ENCODE measurements at places on chromosomes 5 and 9.

DNA sequence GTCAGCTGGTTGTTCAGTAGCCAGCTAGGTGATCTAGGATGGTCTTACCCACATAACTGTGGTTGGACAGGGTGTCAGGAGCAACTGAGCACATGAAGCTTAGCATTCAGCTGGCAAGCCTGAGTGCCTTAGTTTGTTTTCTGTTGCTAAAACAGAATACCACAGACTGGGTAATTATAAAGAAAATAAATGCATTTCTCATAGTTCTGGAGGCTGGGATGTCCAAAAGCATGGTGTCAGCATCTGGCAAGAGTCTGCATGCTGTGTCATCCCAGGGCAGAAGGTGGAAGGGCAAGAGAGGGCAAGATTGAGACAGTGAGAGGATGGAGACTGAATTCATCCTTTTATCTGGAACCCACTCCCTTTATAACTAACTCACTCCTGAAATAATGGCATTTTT is 921.5 kb downstream of the TLE4 start:
- no peak for DNase-seq

- no peak for DNase-seq
These were observed 57.9 kb downstream of the FBN2 start for GRCh38 chr5:128480158-128480557.

DNA sequence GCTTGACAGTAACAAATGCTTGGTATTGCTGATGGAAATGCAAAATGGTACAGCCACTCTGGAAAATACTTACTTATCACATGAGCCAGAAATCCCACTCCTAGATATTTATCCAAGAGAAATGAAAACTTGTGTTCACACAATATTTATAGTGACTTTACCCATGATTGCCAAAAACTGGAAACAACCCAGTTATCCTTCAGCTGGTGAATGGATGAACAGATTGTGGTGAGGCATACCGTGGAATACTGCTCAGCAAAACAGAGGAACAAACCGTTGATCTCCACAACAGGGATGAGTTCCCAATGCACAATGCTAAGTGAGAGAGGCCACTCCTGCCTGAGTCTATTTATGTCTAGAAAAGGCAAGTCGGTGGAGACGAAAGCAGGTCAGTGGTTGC is 40.5 kb upstream of the LRRC14B start:
- DNase-seq = no peak

- no peak for DNase-seq
These were observed 105.7 kb downstream of the LURAP1L start for GRCh38 chr9:12880406-12881015.

GRCh38 chr9:114303571-114303970 is 19.3 kb upstream of the ORM1 start:
- DNase-seq = no peak

GRCh38 chr5:151450605-151451004 is 3.2 kb downstream of the SLC36A1 start:
- DNase-seq = no peak

- DNase-seq = no peak
These were observed 21.3 kb downstream of the SEMA6A start for GRCh38 chr5:116553366-116553765.

DNA sequence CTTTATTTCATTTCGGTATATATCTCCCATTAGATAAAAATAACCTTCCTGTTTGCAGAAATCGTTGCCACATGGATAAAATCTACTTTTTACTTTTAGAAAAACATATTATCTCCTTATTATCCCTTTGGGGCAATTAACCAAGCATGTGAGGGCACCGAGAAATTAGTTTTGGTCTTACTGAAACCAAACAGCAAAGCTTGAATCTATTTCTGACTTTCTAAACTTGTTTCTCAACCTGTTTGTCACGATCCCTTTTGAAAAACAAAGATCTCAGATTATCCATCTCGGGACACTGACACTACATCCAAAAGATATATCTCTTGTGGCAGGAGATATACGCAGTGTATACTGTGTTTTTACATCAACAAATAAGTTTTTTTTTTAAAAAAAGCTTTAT is 2.3 kb downstream of the TUT7 start:
- no peak for DNase-seq

DNA sequence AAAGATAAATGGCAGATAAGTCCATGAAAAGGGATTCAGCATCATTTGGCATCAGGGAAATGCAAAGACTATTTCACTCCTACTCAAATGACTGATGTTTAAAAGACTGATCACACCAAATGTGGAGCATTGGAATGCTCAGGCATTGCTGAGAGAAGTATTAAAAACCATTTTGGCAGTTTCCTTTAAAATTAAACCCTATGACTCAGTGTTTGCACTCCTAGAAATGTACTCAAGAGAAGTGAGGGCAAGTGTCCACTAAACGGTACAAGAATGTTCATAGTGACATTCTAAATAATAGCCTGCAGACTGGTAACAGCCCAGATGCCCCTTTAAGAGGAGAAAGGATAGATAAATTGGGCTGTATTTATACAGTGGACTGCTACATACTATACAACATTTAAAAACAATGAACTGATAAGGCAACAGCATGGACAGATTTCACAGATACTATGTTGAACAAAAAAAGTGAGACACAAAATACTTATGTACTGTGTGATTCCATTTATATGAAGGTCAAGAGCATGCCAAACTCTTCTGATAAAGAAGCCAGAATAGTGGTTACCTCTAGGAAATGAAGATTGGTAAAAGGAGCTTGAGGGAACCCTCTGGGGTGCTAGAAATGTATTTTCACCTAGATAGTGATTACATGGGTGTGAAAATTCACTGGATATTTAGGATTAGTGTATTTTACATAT is 24.6 kb downstream of the APC start:
- no peak for DNase-seq

GRCh38 chr5:135393229-135393628 is 5.8 kb downstream of the MACROH2A1 start:
- no peak for DNase-seq

DNA sequence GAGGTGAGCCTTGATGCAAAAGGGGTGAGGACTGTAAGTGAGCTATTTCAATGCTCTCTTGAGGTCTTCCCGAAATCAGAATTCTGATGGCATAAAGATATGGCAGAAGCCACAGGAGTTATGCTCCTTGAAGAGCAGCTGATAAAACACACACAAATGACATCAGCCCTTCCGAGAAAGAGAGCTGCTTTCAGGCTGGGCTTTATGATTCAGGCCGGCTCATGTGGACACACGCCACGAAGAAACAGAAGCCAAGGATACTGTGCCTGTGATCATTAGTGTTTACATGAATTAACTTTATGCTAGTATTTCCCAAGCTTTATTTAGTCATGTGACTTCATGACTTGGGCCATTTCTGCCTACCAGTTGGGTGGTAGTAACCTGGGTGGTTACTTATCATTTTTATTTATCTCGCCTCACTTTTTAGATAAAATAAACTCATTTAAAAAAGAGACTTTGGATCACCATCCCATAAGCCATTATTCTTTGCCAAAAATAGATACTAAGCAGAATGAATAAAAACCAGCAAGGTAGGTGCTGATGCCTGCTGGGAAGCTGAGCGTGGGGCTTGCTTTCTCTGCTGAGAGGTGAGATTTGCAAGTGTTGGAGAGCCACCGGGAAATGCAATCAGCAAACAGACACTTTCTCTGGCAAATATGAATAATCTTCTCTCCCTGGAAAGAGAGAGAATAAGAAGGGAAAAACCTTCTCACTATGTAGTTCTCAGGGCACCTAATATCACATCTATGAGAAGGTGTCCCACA is 73.0 kb upstream of the SLC25A51 start:
- DNase-seq = no peak

DNA sequence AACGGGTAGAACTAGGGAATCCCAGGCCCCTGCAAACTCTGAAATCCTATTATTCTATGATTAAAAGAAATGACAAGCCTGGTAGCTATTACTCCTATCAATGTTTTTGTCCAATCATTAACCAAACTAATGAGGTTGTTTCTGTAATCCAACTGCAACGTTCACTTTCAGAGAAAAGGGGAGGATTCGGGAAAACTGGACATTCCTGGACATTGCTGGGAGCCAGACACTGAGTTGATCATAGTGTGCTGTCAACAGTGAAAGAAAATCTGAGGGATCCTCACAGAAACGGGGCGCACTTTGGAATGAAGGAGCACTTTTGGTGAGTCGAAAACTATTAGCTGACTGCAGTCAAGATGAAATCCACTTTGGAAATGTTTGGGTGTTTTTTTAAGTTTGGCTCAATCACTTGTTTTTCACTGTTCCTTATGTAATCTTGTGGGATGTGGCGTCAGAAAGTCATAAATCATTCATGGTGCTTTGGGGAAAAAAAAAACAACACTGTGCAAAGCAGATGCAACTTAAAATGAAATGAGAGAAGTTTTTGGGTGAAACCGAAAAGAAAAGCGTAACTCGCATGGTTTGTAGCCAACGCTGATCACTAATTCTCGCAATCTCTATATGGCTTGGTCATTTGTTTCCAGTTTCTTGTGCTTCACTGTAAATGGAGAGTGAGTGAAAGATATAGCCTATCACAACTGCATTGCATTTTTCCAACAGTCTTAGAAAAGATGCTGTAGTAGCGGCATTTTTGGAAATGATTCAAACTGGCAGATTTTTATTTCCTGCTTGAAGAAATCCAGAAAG is 51.2 kb upstream of the ADRA1B start:
- DNase-seq = no peak

- no peak for DNase-seq
These were observed 74.7 kb upstream of the DAPK1 start for GRCh38 chr9:87422999-87423398.

GRCh38 chr9:114033397-114034103 is 44.5 kb downstream of the AMBP start:
- peak; percentile 53 for DNase-seq

DNA sequence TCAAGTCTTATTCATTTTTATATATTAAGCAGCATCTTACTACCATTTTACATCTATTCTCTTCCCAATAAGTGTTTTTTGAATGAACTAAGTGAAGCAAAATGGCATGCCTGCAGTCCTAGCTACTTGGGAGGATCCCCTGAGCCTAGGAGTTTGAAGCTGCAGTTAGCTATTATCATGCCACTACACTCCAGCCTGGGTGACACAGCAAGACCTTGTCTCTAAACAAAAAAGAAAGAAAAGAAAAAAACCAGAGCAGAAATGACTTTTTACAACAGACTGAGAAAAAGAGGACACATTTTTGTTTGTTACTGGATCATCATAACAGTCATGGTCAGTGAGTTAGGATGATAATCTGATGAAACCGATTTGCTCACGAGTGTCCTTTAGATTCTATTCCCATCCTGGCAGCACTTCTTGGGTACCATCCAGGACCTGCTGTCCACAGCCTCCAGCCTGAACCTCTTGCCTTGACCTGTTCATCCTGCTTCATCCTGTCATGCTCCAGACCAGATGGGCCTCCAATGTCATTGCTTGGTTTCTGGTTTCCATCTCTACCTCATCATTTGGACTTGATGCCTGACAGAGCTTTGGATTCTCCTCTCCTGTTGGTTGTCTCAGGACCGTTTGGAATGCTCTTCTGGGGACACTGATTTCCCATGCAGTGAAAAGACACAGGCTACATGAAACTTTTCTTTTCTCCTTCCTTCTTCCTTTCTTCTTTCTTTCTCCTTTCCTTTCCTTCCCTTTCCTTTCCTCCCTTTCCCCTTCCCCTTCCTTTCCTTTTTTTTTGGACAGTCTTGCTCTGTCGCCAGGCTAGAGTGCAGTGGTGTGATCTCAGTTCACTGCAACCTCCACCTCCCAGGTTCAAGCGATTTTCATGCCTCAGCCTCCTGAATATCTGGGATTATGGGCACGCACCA is 50.1 kb upstream of the GLRX start:
- no peak for DNase-seq

DNA sequence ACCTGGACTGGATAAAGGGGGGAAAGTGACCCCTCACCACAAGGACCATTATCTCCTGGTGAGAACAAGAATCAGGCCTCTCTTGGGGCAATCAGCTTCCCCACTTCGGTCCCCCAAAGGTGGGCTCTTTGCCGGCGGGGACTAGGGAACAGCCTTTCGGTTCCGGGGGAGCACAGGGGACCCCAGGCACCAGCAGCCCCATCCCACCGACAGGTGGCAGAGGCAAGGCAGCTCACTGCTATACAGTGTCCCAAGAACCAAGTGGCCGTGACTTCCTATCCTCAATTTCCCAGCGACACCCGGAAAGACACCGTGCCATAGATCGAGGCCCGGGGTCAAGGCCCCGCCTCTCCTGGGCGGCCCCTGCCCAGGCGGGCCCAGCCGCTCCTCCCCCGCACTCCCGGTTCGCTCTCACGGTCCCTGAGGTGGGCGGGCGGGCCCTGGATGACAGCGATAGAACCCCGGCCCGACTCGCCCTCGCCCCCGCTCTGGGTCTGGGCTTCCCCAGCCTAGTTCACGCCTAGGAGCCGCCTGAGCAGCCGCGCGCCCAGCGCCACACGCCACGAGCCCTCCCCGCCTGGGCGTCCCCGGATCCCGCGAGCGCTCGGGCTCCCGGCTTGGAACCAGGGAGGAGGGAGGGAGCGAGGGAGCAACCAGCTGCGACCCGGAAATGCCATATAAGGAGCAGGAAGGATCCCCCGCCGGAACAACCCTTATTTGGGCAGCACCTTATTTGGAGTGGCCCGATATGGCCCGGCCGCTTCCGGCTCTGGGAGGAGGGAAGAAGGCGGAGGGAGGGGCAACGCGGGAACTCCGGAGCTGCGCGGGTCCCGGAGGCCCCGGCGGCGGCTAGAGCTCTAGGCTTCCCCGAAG is 655 bp upstream of the EGR1 start:
- DNase-seq = peak; percentile 99

DNA sequence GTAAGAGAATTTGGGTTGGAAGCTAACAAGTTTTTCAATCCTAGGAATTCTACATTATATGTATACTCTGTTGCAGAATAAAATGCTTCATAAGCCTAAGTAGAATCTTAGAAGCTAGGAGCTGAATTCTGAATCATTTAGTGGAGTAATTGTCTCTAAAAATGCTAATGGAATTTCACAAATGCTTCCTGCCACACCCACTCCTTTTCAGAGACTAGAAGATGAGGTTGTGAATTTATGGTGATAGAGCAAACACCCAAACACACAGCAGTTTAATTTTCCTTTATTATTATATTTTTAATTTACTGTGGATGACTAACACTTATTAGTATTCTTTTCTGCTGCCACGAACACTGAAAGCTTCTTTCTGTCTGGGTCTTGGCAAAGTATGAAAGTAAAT is 208.0 kb upstream of the PDE4D start:
- no peak for DNase-seq

DNA sequence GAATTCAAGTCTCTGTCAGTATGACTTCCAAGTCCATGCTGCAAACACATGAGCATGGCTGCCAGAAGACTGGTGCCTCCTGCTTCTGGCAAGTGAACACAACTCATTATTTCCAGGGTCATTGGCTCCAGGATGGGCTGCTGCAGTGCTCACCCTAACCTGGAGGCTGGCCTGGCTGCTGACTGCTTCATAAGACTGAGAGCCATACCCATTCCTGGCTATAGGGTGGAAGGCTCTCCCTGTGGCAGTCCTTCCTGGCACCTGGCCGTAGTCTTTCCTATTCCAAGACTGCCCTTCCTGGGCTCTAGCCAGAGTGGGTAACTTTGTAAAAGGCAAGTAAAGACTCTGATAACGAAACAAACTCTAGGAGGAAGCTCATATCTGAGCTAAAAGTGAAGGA is 51.2 kb downstream of the CXXC5 start:
- no peak for DNase-seq

GRCh38 chr9:68704498-68704813 is 584 bp upstream of the PIP5K1B start:
- no peak for DNase-seq

Data from activated CD4-positive, alpha-beta T cell treated with anti-CD3 and anti-CD28 coated beads, Interleukin-2, amount 10 ng/mL, durations not matched to agents 24 days and 14 days (primary cell).